Kidney tubule cell (primary cell): ENCODE measurements at places on chromosomes 3 and 15.

GRCh38 chr15:101068523-101068960 is 149.4 kb downstream of the LRRK1 start:
- no peak for DNase-seq

DNA sequence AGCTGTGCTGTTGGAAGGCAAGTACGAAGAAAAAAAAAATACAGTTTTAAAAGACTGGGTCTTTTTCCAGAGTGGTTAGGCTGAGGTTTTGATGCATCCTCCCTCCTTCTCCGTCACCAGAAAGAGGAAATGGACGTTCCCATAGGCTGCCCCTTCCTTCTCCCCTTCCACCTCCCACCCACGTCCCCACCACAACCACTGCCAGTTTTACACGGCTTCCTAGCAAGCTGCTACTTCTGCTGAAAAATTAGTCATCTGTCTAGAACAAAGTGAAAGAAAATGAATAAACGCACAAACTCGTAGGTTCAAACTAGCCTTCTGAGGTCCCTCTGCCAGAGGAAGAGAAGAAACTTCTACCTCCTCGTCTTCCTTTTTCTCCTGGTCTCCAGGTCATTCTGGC is 71.6 kb upstream of the RPL35A start:
- DNase-seq, result no peak

- peak; percentile 38 for DNase-seq
Observed at GRCh38 chr3:58173669-58174398, 36.9 kb downstream of the DNASE1L3 start.

DNA sequence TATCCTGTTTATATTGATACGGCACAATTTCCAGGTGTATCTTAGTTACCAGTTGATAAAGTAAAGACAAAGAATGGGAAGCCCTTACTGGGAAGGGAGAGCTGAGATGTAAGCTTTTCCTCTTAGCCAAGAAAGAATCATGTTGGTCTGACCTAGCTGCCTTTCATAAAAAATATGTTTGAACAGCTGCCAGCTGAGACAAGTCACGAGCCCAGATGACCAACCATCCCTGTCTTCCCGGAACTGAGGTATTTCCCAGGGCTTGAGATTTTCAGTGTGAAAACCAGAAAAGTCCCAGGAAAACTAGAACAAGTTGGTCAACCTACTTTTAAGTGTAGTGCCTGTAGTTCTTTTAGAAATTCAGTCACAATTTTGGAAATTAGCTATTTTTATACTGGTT is 3.6 kb upstream of the MYH15 start:
- DNase-seq, result peak; percentile 64

GRCh38 chr3:170413291-170413690 is 5.4 kb upstream of the CLDN11 start:
- DNase-seq, result no peak

GRCh38 chr3:154926721-154927120 is 153.4 kb upstream of the MME start:
- DNase-seq, result no peak

GRCh38 chr3:184927796-184928315 is 115.9 kb downstream of the VPS8 start:
- DNase-seq, result no peak

DNA sequence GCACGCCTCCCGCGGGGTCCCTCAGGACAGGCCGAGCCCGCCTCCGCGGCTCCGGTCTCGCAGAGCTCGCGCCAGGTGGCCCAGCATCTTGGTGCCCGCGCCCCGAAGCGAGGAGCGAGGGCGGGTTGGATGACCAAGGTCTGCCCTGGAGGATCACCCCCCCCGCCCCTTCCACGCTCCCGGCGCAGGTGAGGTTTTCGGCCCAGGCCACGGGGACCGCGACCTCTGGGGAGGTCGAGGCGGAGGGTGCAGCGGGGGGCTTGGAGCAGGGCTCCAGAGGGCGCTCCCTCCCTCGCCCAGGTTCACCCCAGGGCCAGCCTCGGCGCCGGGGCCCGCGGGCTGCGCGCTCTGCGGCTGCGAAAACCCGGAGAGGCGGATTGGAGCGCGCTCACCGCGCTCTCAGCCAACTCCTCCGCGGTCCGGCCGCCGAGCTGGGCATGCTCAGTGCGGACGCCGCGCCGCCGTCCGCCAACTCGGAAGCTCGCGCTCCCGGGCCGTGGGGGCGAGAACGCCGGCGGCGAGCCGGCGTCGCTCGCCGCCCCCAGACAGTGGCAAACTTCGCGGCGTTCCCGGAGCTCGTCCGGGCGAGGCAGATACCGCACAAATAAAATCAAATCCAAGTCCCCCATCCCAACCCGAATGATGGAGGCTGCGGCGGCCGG is at the start of gene MED12L:
Gene MED12L (plus strand): TSS at position 438 of the 662 bp plus-strand sequence. CDS start 1,263 bp downstream, outside the sequence.
- DNase-seq, result peak; percentile 77

- no peak for DNase-seq
Observed at GRCh38 chr3:188309437-188310269, 155.7 kb downstream of the LPP start.
